ENCODE measurements at places on chromosomes 3 and 15.

- DNase-seq = no peak
Measured at GRCh38 chr3:82800248-82800647, 1038.8 kb upstream of the GBE1 start.

GRCh38 chr3:53255423-53255774, 423 bp downstream of the TKT start:
- peak; percentile 50 for DNase-seq

DNA sequence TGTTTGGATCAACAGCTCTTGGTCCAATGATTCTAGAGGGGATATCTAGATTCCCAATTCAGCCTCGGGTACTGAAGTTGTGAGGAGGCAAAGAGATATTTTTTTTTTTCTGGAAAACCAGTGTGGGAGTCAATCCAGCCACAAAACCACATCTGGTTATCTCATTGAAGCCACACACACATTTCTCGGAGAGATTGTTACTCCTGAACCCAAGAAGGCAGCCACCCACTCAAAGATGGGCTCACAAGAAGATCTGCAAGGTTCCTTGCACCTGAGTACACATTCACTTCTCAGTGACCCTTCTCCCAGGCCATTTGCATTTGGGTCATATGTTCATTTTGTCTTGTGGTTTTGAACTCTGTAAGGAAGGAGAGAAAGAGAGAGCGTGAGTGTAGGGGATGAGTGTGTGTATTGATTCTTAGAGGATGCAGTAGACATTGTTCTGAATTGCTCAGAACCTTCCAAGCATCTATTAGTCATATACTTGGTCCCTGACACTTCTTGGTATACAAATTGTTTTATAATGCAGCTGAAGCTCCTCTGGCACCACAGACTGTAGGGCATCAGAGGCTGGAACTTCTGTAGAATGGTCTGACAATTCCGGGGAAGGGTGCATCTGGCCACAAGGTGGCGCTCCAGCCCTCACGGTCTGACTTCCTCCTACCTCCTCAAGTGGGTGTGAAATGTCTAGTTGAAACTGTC, 39.3 kb upstream of the TRA2B start:
- peak; percentile 85 for DNase-seq

DNA sequence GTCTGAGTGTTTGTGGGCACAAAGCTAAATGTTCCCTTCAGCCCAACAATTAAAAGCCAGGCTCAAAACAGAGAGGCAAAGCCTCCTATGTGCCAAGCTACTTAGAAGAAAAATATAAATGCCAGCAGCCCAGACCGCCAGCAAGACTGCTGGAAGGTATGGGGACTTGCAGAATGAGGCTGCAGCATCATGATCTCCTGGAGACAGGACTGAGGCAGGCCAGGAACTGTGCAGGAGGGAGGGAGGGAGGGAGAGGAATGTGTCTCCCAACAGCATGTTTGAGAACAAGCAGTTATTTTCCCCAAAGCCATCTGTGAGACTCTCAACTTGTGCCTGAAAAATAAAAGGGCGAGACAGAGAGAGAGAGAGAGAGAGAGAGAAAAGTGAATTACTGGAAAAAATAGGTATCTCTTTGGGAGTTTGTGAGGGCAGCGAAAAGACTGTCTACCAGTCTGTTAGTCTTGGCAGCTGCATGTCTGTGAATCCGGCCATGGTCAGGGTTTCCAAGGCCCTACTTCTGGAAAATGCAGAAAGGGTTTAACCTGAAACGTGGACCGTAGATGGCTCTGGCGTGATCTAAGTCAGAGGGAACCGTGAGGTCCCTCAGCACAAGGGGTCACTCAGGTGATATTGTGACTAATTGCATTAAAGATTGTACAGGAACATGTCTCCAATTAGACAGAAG, 139.7 kb upstream of the COL8A1 start:
- DNase-seq = no peak

DNA sequence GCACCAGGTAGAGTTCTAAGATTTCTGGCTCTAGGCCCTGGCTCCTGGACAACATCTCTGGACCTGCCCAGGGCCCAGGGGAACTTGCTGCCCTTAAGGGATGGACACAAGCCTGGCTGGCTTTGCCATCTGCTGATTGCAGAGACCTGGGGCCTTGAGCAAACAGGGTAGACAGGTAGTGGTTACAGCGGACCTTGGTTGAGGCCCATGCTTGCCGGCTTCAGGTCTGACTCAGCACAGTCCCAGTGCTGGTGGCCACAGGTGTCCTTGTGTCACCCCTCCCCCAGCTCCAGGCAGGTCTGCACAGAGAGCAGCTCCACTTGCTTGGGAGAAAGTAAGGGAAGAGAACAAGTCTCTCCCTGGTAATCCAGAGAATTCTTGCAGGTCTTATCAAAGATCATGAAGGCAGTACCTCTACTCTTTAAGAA, 15.9 kb upstream of the ACTL6A start:
- DNase-seq = no peak

DNA sequence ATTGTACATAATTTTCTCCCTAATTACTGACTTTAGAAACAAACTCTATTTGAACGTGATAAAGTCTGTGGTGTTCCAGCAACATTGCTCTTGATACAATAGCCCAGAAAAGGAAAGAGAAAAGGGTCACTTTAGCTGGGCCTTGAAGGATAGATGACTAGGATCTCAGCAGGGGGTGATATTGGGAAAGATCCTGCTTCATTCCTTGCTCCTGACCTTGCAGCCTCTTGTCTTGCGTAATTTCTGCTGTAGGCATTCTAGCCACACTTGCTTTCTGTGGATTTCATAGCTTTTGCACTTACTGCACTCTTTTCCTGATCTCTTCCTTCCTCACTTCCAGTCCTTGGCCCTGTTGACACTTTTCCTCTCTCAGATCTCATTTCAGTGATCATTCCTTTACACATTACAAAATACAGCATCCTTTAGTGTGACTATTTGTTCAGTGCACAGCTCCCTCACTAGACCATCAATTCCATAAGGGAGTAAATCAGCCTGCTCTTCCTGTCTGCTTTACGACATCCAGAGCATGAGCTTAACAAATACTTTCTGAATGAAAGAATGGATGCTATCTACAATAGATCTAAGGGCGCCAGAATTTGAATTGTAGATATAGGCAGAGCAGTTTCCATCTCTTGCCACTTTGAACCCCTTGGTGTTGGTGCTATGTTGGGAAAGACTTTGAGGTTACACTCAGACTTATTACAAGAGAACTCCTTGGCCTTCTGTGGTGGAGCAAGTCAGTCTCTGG, 559.6 kb upstream of the MDFIC2 start:
- DNase-seq = no peak

- DNase-seq = no peak
Measured at GRCh38 chr3:86986671-86987420, 4.1 kb downstream of the VGLL3 start.

- no peak for DNase-seq
Measured at GRCh38 chr3:151501923-151502632, 41.2 kb upstream of the IGSF10 start.

GRCh38 chr3:97892852-97893251, 71.0 kb downstream of the CRYBG3 start:
- no peak for DNase-seq

DNA sequence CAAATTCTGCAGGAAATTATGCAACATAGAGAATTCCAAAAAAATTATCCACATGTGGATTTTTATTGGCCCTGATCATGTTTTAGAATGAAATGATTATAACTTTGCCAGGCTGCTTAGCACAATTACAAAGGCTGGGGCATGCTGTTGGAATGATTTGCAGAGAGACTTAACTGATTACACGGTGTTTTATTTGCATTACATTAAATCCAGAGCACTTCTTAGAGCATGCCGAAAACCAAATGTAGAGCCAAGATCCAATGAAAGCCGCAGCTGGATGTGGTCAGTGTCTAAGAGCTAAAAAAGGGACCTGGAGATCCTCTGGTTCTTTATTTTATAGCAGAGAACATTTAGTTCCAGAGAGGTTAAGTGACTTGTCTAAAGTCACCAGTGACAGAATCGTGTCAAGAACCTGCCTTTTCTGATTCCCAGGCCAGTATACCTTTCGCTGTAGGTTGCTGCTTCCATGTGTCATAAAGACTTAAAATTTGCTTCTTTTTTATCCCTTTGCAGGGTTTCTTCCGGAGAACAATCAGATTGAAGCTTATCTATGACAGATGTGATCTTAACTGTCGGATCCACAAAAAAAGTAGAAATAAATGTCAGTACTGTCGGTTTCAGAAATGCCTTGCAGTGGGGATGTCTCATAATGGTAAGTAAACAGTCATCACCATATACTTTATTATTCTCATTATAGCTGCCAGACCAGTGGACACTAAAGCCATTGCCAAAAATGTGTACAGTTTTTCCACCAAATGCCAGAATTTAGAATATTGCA, 92.0 kb upstream of the TSEN2 start:
- DNase-seq = no peak

DNA sequence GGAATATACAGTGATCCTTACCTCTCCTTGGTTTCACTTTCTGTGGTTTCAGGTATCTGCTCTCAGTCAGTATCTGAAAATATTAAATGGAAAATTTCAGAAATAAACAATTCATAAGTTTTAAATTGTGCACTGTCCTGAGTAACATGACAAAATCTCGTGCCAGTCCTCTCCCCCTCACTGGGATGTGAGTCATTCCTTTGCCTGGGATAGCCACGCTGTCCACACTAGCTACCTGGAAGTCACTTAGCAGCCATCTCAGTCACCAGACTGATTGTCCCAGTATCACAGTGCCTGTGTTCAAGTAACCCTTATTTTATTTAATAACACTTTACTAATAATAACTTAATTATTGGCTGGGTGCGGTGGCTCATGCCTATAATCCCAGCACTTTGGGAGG, 15.3 kb upstream of the KLHL25 start:
- no peak for DNase-seq

DNA sequence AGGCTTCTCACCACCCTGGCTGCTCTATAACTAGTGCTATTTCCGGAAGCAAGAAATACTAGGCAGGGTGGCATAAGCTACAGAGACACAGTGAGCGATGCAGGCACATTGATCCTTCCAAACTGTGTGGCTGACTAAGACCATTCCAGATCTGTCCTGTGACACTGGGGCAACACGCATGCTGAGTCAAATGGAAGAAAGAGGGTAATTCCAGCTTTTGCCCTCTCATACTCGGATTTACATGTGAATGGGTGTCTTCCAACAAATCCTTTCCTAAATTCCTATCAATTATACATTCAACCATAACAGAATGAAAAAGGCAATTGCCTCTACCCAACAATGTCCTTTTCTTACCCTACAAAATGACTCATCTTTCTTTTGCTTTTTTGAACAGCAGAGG, 5.1 kb downstream of the FSIP1 start:
- no peak for DNase-seq

- DNase-seq = no peak
Measured at GRCh38 chr15:27796405-27797320, 302.5 kb downstream of the OCA2 start.
